ENCODE measurements at places on chromosomes 3 and 15. TPM values are rescaled to one million over a fixed set of nuclear protein-coding genes. Genes with fewer than 3 reads are reported as not detected.

DNA sequence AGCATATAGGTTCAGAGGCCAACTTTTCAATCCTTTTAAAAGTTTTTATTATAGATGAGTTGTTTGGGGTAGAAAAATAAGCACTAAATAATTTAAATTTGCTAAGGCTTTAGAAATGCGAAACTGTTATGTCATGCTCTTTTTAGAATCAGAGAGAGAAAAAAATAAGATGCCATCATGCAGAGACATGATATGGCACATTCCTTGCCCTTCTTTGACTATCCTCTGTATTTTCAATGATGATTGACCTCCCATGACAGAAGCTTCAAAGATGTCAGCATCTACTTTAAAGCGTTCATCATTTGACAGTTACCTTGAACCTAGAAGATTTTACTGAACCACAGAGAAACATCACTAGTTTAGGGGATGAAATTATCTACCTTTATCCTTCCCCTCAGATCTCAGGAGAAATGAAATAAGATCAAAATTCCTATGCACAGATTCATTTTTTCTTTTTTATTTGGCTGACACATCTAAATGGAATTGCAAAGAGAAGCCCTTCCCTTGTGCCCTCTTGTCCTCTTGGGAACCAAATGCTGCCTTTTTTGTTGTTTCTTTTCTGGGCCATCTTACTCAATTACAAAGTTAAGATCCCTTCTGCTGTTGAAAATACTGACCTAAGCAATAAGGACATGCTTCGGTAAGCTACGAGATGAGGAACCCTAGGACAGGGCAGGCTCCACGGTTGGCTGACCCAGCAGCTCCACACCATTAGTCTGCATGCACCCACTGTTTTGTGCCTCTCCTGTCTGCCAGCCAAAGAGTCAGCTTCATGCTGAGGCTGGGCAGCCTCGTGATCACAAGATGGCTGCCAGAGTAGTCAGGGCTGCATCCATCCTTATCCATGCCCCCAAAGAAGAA, 289.7 kb upstream of the TPM1 start:
- no peak overlapping the region for H3K4me3 ChIP-seq
- H3K4me1 ChIP-seq = no peaks in the 10 kb centered on the region
- no peak for DNase-seq
- H3K27me3 ChIP-seq = no peaks in the 10 kb centered on the region

DNA sequence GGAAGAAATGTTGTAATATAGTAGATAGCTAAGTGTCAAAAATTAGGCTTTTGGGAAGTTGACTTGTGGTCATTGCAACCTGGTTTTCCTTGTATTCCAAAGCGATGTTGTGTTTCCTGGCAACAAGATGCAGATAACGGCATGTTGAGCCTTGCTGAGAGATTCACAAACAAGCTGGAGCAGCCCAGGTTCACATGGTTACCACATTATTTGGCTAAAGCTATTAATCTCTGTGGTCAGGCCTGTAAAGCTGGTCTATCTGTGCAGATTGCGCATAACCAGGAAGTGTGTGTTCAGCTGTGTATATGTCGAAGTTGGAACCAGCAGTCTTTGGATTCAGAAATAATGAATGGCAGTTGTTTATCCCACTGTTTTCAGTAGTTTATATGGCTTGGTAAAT, 6.6 kb downstream of the TIPARP start:
- H3K4me3 ChIP-seq = no peak overlapping the region
- peaks cover 96% of the 10 kb centered on the region for H3K4me1 ChIP-seq
- H3K36me3 ChIP-seq = peaks cover 24% of the 10 kb centered on the region
- peak overlapping the region; percentile 68 for H3K27ac ChIP-seq
- DNase-seq = no peak

The ARL8B gene
- 90.6 TPM for total RNA-seq

The SERPINI2 gene
- 2.3 TPM for total RNA-seq

The DYNC1LI1 gene
- total RNA-seq = 35.6 TPM

Data from lower lobe of right lung (tissue), 2 donors.